ENCODE measurements at places on chromosomes 2 and 18.

DNA sequence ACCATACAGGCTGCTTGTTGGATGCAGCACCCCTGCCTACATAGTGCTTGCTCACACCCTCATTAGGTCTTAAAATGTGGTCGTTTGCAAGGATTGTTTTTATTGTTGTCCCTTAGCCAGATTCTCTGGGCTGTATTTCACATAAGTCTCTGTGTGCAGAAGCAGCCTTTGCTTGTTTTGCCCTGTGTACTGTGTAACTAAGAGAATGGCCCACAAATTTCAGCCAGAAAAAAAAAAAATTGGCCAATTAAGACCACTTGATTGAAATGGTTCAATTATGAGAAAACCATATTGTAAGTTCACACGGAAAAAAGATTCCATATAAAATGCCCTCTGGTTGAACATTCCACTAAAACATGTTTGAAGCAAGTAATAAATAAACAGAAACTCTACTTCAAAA, 377.1 kb upstream of the SOX11 start:
- no peak for DNase-seq

DNA sequence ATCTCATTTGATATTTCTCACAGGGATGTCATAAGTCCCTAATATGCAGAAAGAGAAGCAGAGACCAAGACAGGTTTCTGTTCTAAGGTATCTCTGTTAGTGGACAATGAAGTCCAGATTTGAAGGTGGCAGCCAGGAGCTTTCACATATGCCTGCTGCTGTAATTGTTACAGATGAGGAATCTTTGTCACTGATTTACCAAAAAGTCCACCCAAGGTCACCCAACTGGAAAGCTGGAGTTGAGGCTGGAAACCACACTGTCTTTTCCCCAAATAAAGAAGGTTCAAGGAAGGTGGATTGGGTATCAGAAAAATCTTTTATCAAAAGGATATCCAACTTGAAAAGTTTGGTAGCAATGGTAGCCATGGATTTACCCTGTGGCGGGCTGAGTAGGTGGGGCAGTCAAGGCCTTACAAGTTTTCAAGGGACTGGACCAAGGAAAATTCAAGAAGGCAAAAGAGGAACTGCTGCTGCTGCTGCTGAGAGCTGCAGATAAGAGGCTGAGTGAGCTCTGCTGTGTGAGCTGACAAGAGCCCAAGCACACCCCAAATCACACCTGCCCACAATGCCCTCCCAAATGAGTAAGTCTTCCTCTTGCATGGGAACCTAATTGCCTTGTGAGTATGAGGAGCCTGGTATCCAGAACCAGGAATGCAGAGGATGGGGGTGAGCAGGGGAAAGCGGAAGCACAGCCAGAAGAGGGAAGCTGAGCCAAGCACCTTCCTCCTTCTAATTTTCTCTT, 241.2 kb downstream of the ANAPC1 start:
- DNase-seq: no peak

GRCh38 chr2:215528555-215528954, 92.7 kb upstream of the FN1 start:
- no peak for DNase-seq

- DNase-seq: no peak
These were observed 24.8 kb downstream of the SKOR2 start for GRCh38 chr18:47226660-47227059.

DNA sequence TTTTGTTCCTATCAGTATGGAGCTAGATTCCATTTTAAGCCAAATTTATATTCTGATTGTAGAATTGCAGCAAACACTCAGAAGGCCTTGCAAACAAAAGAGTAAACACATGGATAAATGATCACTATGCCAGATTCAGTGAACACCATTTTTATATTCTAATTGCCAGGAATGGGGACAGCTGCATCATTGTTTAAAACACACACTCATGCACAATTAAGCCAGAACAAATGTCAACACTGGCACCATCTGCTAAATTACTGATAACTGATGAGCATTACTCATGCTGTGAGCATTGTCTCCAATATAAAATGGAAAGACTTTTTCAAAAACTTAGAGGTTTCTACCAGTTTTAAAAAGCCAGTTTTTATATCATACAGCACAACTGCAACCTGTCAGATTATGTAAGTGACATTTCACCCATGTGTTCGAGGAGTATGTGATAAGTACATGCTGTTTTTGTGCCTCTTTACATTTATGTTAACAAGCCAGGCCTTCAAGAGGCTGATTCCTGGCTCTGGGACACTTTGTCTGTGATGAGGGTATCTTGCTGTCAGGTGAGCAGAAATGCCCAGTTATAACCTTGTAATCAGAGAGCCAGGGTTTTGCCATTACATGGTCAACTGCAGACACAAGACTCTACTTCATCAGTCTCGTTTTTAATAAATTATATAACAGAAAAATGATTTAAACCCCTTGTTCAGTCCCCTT, 4.4 kb upstream of the ST8SIA5 start:
- no peak for DNase-seq

- DNase-seq: no peak
These were observed 681.3 kb upstream of the CDH2 start for GRCh38 chr18:28858248-28858647.

- no peak for DNase-seq
These were observed at the start of gene LAMA1 for GRCh38 chr18:7117390-7118355. TSS of gene LAMA1 (minus strand) at chr18:7117797. CDS start at chr18:7117720, 77 bp downstream.

DNA sequence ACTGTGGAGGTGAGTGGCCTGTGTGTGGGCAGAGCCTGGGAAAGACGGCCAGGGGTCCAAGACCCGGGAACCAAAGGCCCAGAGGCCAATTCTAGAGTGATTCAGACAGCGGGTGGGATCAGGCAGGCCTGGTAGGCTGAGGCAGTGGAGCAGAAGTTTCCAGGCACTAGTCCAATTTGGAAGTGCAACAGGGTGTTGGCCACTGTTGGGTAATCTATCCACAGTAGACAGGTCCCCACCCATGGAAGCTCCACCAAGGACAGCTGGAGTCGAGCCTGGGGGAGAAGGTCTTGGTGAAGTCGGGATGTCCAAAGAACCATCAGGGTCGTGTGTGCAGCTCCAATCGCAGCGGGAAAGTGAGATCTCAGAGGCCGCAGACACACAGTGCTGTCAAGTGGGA, 125.8 kb upstream of the COPS8 start:
- no peak for DNase-seq

- peak; percentile 52 for DNase-seq
These were observed 179.7 kb downstream of the ANAPC1 start for GRCh38 chr2:111704246-111704645.

DNA sequence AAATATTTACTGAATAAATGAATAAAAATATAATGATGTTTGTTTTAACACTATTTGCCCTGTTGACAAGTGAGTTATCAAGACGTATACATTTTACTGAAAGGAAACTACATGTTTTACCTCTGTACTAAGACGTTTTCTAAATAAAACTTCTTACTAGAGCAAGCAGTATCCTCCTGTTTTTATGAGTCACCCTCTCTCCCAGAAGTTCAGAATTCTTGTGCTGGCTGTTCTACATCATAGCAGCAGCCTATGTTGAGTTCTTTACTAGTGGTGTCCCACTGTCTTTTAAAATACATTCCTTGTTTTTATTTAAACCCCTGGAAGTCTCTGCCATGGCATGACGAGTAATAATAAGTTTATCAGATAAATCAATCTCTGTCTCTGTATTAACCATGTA, 297.4 kb downstream of the CALCRL start:
- DNase-seq: no peak

GRCh38 chr2:21599417-21599816, 475.6 kb downstream of the TDRD15 start:
- no peak for DNase-seq

DNA sequence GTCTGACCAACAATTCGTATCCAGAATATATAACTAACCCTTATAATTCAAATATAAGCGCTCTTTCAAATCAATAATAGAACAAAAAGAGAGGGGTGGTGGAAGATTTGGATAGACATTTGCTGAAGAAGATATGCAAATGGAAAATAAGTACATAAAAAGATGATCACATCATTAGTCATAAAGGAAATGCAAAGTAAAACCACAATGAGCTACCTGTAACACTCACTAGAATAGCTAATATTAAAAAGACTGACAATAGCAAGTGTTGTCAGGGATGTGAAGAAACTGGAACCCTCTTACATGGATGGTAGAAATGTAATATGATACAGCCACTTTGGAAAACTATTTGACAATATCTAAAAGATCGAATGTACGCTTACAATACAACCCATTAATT, 84.9 kb upstream of the MRPS9 start:
- DNase-seq: no peak

GRCh38 chr2:110166266-110166665, 38.5 kb downstream of the NPHP1 start:
- no peak for DNase-seq

DNA sequence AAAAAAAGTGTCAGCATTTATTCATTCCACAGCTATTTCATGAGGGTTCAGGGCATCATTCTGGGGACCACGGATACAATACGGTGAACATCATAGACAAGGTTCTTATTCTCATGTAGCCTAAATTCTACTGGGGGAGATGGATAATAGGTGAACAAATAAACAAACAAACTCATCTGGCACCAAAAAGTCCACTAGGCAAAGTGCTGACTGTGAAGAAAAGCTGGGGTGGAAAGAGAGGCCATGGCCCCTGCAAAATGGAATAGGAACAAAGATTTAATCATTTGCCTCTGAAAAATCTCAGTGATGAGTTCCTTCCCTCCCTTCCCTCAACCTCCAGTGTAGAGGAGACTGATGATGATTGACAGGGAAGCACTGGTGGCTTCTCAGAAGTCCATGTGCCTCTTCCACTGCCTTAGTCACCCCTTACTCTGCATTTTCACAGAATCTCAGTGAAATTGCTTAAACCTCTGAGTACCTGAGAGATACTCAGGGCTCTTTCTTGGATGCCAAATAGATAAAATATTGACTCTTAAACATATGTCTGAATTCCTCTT, 69.3 kb upstream of the IL1R1 start:
- no peak for DNase-seq

- no peak for DNase-seq
These were observed 76.0 kb upstream of the DSG1 start for GRCh38 chr18:31241900-31242409.

GRCh38 chr2:239195318-239195871, 205.4 kb downstream of the HDAC4 start:
- no peak for DNase-seq

- no peak for DNase-seq
These were observed 257.4 kb upstream of the RBMS1 start for GRCh38 chr2:160751021-160751420.

DNA sequence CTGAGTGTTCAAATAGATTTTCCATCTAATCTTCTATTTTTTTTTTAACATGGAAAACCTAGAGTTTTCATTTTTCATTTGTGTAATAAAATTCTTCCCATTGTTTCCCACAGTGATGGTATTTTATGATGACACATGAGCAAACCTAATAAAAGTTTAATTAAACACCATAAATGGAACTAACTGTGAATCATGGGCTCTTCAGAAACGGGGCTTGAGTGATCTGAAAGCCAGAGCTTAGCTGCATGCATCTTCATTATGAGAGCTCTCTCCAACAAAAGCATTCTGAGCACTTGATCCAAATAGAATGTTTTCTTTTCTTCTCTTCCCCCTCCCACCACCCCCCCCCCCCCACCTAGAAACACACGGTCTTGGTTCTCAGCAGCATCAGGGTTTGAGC, 82.1 kb upstream of the REV1 start:
- no peak for DNase-seq

DNA sequence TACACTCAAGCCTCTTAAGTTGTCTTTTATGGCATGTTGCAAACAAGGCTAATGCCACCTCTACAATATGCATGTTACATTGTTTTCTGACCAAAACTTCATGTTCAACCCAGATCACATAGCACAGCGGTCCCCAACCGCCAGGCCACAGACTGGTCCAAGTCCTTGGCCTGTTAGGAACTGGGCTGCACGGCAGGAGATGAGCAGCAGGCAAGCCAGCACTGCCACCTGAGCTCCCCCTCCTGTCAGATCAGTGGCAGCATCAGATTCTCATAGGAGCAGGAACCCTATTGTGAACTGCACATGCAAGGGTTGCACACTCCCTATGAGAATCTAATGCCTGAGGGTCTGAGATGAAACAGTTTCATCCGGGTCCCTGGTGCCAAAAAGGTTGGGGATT, 324.8 kb upstream of the CHAC2 start:
- DNase-seq: no peak

GRCh38 chr2:33291278-33292013, 185.0 kb upstream of the RASGRP3 start:
- no peak for DNase-seq

DNA sequence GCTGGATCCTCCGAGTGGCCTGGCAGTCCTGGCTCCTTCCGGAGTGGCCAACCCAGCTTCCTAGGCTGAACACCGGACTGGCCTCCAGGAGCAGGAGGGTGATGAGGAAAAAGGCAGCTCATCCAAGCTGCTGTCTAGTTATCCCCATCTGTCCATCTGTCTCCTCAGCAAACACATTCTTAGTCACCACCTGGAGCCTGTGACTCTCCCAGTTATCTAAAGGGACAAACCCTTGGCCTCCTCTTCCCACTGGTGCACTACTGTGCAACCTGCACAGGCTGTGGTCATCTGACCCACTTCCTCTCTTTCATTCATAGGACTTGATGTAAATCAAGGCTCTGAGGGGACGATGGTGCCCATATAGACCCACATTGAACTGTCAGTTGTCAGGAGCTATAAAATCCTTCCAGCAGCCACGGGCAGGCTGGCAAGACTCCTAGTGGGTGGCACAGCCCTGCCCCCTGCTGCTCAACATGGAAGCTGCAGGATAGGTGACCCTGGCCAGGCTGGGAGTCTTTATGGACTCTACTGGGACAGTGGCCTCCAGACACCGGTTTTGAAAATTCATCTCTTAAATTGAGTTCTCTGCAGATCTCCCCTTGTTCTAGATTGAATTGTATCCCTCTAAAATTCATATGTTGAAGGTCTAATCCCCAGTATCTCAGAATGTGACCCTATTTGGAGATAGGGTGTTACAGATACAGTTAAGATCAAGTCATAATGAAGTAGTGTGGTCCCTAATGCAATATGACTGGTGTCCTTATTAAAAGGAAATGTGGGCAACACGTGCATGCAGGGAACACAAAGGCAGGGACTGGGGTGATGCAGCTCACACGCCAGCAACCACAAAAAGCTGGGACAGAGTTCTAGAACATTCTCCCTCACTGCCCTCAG, 29.3 kb upstream of the DUSP2 start:
- DNase-seq: peak; percentile 93

GRCh38 chr2:166117491-166117890, 10.3 kb downstream of the SCN1A start:
- no peak for DNase-seq

DNA sequence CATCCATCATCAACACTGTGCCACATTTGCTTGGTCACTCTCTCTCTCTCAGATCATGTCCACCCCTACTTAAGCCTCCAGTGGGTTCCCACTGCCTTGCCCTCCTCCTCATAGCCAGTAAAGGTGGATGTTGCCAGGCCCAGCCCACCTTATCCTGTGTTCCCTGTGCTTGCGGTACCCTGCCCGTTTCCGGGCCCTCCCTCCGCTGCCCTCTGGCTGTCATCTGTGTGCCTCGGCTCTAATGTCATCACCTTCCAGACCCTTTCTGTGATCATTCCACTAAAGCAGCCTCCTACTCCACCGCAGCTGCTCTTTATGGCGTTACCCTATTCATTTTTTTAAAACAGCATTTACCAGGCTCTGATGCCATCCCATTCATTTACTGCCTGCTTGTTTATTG, 305.7 kb upstream of the SKOR2 start:
- no peak for DNase-seq
